ENCODE measurements at places on chromosomes 4 and X.

DNA sequence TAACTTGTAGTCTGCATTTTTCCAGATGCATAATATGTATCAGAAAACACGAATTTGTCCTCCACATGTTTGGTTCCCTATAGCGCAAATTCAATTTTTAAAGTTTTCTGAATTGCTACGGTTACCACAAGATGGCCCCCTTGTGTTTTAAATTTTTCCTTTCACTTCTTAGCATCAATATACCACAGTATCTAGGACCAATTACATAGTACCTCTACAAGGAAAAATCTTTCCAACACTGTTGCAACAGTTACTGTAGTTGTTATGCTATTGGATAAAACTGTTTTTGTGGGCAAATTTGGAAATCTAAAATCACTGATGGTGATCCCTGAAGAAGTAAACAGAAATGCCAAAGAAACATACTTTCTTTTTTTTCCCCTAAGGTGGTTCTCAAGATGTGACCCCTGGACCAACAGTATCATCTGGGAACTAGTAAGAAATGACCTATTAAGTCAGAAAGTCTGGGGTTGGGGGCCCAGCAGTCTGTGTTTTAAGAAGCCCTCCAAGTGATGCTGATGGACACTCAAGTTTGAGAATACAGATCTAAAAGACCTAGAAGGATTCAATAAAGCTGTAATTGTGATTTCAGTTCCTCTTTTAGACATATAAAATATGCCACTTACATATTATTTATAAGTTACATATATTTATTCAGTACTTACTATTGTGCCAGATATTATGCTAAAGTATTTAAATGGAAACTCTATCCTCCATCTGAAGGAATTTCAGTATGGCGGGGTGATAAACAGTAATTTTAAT, 3.1 kb downstream of the ZGRF1 start:
- DNase-seq = peak; percentile 18

DNA sequence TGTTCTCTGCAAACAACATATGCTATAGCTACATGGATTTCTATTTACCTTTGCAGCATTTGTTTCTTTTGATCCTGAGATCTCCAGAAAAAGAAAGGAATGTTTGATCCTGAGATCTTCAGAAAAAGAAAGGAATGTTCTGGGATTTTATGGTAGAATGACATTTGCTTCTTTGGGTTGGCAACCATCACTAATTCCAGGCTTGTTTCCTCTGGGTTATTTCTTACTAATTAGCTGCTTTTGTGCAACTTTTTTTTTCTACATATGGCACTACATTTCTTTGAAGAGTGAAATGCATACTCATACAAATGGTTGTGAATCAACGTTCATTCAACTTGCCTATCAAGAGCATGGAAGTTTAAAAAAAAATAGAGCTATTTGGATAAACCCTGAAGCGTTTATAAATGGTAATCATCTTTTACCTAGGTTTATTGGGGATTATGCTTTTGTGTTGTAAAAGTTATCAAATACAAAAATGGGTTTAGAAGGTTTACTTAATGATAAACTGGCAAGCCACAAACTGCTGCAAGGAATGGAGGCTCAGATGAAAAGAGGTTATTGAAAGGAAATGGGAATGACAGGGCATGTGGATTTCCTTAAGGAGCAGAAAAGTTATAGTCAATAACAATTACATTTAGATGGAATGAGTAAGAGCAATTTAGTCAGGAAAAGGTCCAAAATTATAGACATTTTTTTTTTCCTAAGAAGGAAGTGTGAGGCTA, 95.6 kb upstream of the PCDH18 start:
- DNase-seq = no peak

- DNase-seq = no peak
These were observed 371.6 kb downstream of the INPP4B start for GRCh38 chr4:142474398-142475087.

DNA sequence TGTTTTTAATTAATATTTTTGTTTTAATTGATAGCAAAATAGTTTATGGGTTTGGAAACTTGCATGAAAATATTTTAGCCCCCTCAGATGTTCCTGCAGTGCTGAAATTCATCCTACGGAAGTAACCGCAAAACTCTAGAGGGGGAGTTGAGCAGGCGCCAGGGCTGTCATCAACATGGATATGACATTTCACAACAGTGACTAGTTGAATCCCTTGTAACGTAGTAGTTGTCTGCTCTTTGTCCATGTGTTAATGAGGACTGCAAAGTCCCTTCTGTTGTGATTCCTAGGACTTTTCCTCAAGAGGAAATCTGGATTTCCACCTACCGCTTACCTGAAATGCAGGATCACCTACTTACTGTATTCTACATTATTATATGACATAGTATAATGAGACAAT, 40.4 kb downstream of the MAP7D3 start:
- no peak for DNase-seq

- DNase-seq = no peak
These were observed 60.8 kb upstream of the CT45A1 start for GRCh38 chrX:135652602-135653001.

DNA sequence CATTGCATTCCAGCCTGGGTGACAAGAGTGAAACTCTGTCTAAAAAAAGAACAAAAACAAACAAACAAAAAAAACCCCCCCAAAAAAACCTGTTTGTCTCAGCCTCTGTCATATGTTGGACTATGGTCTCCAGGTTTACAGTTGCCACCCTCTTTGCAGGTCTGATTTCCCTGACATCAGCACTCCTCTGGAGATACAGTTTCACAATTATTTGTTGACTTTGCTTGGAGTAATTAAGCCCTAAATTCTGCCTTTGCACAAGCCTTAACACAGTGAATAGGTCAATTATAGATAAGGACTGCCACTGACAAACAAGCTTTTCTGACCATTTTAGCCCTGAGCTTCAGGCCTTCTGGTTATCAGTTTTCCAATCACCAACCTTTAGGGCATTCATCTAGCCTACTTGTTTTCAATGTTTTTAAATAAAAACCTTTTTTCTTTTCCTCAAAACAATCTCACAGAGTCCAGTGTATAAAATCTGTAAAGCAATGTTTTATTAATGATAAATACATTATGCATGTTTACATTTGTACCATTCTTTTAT, 20.4 kb upstream of the MAPK10 start:
- DNase-seq = no peak

GRCh38 chrX:39012621-39013111, 211.4 kb downstream of the MID1IP1 start:
- DNase-seq = no peak

DNA sequence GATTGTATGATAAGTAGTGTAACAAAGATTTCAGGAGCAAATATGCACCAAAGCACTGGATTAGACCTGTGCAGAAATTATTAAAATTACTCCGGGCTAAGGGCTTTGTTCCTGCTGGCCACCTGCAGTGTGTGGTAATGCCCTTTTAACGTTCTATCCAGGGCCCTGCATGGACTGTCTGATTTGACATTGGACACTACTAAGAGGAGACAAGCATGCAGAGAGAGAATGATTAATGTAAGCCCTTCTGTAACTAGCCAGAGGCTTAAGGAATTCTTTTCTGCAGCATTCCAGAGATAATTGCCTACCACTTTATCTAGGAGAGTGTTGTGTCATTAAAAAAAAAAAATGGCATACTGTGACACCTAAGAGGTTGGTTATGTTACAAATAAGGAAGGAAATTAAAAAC, 117.0 kb downstream of the PCDH7 start:
- no peak for DNase-seq

GRCh38 chr4:93469560-93469959, 359.0 kb upstream of the ATOH1 start:
- DNase-seq = no peak

DNA sequence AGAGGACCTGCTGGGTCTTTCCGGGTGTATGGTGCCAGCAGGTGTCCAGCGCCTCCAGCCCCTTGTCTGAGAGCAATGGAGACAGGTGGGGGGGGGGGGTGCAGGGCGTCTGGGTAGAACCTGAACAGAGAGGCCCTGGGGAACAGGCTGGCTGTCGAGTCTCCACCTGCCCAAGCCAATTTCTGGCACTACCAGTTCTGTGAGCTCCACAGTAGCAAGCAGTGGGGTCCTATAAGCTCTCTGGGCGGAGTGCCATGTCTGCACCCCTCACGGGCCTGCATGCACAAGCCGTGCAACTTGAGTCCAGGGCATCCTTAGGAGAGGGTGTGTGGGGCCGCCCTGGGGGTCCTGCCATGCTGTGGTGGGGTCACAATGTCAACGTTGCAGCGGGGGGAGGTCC, 10.1 kb upstream of the FGFR3 start:
- DNase-seq = no peak

DNA sequence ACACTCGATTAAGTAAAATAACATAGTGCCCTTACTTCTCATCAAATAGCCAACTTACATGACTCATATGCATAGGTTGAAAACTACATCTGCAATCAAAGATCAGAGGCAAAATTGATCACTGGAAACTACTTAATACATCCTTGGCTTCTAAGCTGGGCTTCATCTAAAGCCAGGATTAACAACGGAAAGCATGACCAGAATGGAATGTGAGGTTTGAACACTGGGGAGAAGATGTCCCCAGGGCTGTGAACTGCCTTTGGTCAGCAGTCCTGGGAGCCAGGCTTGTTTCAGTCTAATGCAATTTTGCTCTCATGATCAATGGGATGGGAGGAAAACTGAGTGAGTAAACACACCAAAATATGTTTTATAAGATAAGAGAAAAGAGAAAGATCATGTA, 192.5 kb upstream of the TTC29 start:
- DNase-seq = no peak

Measured in activated CD4-positive, alpha-beta T cell treated with anti-CD3 and anti-CD28 coated beads, Interleukin-2, amount 10 ng/mL, durations not matched to agents 7 days and 5 days (primary cell).